ENCODE measurements at places on chromosomes 6 and 20. TPM values are rescaled to one million over a fixed set of nuclear protein-coding genes. Genes with fewer than 3 reads are reported as not detected.

The SEMG1 gene
- total RNA-seq, result not detected

The ANKS1A gene
- total RNA-seq, result 8.1 TPM

The MSH5 gene
- total RNA-seq, result 59.2 TPM

The CSTF1 gene
- total RNA-seq, result 55.7 TPM

The CFB gene
- total RNA-seq, result 1.2 TPM

The SAMD10 gene
- 16.2 TPM for total RNA-seq

The KCNK17 gene
- total RNA-seq, result not detected

The PPDPF gene
- 242 TPM for total RNA-seq

The MEI4 gene
- total RNA-seq, result not detected

The BMP5 gene
- not detected for total RNA-seq

The RAB23 gene
- total RNA-seq, result 1.9 TPM

- DNase-seq, result no peak
Measured at GRCh38 chr6:113809826-113810225, 47.3 kb upstream of the MARCKS start.

DNA sequence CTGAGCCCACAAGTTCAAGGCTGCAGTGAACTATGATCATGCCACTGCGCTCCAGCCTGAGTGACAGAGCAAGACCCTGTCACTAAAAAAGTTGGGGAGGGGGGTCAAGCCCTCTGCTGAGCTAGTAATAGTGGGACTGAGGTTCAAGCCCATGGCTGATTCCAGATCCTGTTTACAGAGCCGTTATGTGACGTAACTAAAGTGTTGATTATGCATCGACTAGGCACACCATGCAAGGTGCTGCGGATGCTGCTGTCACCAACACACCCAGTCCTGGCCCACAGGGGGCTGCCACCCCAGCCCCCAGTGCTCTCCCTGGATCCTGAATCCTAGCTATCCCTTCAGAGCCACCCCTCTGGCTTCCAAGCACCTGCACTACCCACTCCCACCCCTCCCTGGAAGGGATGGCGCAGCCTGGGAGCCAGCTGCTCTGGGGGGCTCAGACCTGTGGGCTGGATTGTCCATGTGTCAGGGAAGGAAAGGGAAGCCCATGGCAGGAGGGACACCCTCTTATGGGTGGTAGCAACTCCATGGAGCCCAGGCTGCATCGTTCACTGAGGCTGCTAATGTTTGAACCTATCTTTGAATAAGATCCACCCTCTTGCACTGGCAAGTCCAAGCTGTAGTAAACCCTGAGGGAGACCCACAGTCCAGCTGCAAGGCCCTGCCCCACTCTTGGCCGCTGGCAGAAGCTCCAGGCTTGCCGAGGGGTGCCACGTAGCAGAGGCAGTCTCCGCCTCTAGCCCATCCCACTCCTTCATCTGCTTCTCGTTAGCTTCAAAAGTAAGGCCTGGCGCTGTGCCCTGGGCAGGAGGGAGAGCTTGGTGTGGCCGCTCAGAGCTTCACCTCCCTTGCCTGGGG is 95.0 kb downstream of the SNX5 start:
- DNase-seq, result no peak

GRCh38 chr6:84013931-84014330 is 19.6 kb upstream of the MRAP2 start:
- DNase-seq, result no peak

- no peak for DNase-seq
Measured at GRCh38 chr20:881051-881782, 34.9 kb downstream of the ANGPT4 start.

- no peak for DNase-seq
Measured at GRCh38 chr6:169950558-169950957, 199.1 kb downstream of the ERMARD start.

GRCh38 chr6:38871741-38872568 is 156.8 kb downstream of the DNAH8 start:
- peak; percentile 52 for DNase-seq

- DNase-seq, result no peak
Measured at GRCh38 chr6:142313284-142313683, 11.5 kb downstream of the ADGRG6 start.

- peak; percentile 24 for DNase-seq
Measured at GRCh38 chr20:63964412-63964811, 5.3 kb downstream of the ZNF512B start.

- no peak for DNase-seq
Measured at GRCh38 chr6:76702187-76702586, 629.7 kb upstream of the IMPG1 start.

- no peak for DNase-seq
Measured at GRCh38 chr6:111447051-111447450, 36.0 kb downstream of the REV3L start.

DNA sequence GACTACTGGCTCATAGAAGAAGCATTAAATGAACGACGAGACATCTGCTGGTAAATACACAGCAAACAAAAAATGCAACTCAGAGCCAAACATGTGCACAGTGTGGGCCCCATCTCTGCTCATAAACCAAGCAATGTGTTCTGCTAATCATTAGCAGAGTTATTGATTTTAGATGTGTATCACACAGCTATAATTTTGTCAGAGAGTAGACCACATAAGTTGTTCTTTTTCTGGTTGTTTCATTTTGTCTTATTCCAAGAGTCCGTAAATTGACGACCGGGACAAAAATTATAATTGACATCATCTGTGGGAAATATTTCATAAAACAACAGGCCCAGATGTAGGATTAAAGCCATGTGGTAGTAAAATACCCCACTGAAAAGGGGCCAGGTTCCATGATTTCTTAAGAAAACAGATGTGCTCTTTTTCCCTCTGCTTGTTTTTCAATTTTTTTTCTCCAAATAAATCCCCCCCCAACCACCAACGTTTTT is 423.6 kb downstream of the HAO1 start:
- no peak for DNase-seq

DNA sequence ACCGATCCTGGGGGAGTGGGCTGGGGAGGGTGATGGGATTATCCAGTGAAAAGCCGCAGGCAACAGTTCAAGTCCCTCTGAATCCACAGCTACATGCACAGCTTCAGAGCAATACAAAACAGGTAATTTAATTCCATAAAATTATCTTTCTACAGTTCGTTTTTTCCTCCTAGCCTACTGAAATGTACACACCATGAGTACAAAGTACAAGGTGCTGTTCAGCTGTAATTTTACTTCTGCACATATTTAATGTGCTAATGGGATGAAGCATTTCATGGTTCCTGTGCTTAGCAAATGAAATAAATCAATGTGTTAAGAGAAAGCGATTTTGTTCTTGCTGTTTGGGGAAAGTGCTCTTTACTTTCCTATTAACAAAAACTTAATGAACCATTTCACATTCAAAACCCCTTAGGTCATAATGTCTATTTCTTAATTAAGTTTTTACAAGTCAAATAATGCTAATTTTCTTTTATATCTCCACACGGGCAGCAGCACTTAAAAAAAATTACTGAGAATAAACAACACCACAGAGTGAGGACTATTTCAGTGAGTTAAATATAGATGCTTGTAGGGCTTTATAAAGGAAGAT is 71.8 kb downstream of the INSM1 start:
- no peak for DNase-seq

DNA sequence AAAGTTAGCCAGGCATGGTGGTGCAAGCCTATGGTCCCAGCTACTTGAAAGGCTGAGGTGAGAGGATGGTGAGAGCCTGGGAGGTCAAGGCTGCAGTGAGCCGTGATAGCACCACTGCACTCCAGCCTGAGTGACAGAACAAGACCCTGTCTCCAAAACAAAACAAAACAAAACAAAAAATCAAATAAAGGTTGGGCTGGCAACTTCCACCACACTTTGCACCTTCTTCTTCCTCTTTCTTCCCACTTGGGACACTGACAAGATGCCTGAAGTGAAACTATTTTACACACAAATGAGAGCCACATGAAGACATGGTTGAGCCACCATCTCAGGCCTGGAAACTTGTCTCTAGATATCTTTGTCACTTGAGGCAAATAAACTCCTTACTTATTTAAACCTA is 53.8 kb upstream of the CCDC28A start:
- no peak for DNase-seq

- DNase-seq, result no peak
Measured at GRCh38 chr20:62832212-62832922, 15.5 kb downstream of the COL9A3 start.

- no peak for DNase-seq
Measured at GRCh38 chr6:155782320-155782731, 326.7 kb upstream of the NOX3 start.
